ENCODE measurements at places on chromosomes 5 and 9.
A peak's percentile ranks its signal among the peaks of the same experiment; 100 is the strongest.

DNA sequence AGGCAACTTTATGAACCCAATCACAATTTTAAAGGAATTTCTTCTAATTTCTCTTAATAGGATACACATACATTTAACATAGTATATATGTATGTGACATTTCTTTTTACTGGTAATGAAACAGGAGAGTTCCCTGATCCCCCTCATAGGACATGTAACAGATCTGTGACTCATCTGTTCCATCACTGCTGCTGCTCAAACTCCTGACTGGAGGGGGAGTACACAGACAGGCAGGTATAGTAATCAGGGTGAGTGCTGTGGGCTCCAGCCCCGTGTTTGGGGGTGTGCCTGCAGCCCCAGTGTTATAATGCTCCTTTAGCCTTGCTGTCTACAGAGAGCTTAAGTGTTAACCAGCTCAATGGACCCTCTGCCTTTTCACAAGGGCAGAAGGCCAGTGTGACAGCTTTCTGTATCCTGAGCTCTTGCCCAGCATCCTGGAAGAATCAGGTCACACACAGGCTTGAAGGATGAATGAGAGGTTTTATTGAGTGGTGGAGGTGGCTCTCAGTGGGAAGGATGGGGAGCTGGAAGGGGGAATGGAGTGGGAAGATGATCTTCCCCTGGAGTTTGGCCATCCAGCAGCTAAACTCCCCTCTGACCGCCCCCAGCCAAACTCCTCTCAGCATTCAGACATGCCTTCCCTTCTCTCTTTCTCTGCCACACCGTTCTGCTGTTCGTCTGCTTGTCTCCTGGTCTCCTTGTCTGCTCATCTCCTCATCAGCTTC lies 161.3 kb downstream of the ZNF608 start:
- no peak for DNase-seq

GRCh38 chr9:137514691-137515337 lies 35.4 kb downstream of the PNPLA7 start:
- DNase-seq = no peak

- DNase-seq = no peak
Observed at GRCh38 chr5:36722900-36723299, 116.5 kb downstream of the SLC1A3 start.

GRCh38 chr9:129146441-129146941 lies 31.6 kb downstream of the IER5L start:
- no peak for DNase-seq

DNA sequence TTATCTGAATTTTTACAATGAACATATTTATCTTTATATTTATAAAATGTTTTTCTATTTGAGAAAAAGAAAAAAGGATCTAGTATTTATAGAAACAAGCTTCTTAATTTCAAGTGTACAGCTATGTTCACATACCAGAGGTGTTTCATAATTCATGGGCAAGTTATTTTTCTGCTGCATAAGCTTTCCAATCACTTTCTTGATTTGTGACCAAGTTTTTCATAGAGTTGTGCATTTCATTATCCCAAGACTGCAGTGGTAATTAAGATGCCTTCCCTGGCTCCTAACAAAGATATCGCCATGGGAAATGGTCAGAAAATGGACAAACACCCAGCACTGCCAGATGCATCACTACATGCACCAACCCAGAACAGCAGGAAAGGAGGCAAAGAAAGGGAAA lies 124.6 kb downstream of the GNAQ start:
- DNase-seq = no peak

DNA sequence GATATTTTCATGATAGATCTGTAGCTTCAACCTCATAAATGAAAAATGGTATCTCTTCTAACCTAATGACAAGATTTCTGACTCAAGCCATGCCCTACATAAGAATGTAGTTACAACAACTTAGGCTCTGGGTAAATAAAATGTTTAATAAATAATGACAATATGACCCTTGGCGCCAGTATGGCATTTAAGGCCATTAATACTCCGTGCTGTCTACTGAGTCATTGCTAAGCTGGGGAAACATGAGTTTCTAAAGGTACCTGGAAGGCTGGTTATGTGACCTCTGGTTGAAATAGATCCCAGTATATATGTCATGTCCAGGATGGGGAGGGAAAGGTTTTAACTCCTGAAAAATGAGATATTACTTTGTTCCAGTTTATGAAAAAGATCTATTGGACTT lies 58.0 kb upstream of the CEMIP2 start:
- DNase-seq = no peak

GRCh38 chr9:76086539-76086938 lies 196.1 kb downstream of the PCSK5 start:
- DNase-seq = no peak

GRCh38 chr9:123482295-123482968 lies 126.4 kb downstream of the CRB2 start:
- no peak for DNase-seq

DNA sequence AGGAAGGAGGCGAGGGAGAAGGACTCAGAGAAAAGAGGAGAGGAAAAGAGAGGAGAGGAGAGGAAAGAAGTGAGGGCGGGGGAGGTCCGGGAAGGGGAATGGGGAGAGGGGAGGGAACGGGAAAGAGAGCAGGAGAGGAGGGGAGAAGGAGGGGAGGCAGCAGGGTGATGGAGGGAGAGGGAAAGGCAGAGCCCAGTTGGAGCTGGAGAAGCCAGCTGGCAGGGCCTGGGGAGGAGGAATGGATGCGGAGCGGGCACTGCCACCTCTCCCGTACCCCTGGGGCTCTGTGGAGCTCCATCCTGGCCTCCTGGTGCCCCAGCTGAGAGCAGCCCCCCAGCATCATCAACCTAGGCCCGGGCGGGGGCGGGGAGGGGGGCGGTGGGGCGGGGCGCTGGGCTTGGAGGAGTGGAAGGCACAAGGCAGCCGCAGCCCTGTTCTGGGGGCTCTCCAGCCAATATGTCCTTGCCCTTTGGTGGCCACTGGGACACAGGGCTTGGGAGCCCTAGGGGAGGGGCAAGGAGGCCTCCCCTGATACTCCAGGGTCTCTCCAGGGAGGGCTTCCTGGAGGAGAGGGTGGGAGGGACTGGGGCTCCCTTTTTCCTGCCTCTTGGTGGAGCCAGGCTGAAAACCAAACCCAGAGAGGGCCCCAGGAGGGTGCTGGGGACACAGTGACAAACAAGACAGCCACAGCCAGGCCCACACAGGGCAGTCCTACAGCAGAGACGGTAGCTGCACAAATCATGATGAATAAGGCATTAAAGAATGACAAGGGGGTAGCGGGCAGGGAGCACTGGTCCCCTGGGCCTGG lies 123.7 kb downstream of the C9orf50 start:
- DNase-seq = peak; percentile 61

GRCh38 chr9:77991191-77991590 lies 40.4 kb downstream of the GNAQ start:
- DNase-seq = no peak

GRCh38 chr5:159096924-159097783 lies 2.6 kb downstream of the EBF1 start:
- no peak for DNase-seq

DNA sequence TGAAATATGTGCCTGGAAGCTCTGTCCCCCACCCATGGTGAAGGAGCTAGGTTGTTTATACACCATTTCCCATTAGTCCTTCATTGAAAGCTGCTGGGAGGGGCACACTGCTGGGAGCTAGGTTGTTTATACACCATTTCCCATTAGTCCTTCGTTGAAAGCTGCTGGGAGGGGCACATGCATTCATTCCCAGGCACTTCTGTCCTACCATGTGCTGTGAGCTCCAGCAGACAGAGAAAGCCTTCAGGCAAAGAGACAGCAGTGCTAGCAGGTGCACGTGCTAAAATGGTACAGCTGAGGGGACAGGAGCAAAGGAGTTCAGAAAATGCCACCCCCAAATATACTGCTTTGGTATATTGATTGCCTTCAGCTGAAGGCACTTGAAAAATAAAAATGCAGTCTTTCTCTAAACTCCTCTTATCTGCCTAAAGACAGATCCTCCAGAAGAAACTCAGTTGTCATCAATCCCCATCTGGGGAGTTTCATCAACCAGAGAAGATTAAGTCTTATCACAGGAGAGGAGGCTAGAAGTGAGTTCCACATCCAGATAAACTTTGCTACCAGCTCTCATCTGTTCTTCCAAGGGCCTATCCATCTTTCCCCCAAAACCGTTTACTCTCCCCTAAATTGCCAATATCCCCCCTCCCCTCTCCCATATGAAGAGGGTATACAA lies 27.7 kb upstream of the DAPK1 start:
- DNase-seq = no peak

DNA sequence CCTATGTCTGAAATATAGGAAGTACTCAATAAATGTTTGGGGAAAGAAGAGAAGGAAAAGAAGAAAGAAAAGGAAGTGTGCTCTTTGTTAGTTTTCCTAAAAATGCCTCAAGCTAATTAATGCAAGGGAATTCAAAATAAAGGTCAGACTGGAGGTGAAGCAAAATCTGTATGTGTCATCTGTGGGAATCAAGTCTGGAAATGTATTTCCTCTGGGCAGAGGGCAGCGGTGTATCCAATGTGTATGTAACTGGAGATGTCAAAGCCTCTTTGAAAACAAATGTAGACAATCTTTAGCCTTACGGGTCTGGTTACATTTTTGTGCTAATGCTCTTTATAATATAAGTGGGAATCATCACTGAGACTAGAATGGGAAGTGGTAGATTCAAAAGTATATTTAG lies 471.4 kb downstream of the MAN2A1 start:
- DNase-seq = no peak

- no peak for DNase-seq
Observed at GRCh38 chr9:3290231-3290840, 235.5 kb downstream of the RFX3 start.

- no peak for DNase-seq
Observed at GRCh38 chr5:86108825-86109224, 508.9 kb upstream of the COX7C start.

GRCh38 chr9:134929193-134930158 lies 11.8 kb upstream of the FCN1 start:
- DNase-seq = no peak

DNA sequence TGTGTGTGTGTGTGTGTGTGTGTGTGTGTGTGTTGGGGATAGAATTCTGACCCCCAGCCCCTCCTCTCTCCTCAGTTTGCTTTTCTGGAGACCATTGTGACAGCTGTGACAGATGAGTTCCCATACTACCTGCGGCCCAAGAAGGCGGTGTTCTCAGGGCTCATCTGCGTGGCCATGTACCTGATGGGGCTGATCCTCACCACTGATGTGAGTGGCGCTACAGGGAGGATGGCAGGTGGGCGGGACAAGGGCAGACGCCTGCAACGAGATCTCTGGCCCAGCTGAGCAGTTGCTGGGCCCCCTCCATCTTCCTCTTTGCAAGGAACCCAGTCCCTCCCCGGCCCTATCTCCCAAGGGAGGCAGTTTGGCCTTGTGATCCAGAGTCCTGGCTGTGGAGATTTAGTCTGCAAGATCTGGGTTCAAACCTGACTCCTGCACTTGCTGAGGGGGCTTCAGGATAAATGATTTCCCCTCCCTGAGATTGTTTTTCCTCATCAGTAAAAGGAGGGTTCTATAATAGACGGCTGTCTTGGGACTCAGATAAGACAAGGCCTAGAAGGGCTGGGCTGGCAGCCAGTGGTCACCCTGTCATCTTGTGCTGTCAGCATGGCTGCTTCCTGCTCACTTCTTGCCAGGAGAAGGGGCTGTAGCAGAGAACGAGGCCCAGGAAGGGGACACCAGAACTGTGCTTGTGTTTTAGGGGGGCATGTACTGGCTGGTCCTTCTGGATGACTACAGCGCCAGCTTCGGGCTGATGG lies 14.1 kb downstream of the SLC6A7 start:
- DNase-seq = no peak

DNA sequence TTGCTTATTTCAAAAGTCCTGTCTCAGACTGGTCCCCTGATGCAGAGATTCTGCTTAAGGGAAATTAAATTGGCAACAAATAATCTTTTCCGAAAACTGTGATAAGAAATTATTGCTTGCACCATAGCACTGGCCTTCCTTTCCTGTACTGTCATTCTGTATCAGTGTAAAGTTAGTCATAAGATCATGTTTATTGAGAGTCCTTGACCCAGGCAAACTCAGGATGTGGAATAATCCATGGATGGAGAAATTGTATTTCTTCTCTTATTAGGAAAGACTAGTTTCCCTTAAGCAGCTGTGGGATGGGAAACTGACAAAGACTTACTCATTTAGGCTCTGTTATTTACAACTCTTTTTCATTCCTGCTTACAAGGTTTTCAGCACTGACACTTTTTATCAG lies 83.0 kb upstream of the RANBP6 start:
- no peak for DNase-seq

DNA sequence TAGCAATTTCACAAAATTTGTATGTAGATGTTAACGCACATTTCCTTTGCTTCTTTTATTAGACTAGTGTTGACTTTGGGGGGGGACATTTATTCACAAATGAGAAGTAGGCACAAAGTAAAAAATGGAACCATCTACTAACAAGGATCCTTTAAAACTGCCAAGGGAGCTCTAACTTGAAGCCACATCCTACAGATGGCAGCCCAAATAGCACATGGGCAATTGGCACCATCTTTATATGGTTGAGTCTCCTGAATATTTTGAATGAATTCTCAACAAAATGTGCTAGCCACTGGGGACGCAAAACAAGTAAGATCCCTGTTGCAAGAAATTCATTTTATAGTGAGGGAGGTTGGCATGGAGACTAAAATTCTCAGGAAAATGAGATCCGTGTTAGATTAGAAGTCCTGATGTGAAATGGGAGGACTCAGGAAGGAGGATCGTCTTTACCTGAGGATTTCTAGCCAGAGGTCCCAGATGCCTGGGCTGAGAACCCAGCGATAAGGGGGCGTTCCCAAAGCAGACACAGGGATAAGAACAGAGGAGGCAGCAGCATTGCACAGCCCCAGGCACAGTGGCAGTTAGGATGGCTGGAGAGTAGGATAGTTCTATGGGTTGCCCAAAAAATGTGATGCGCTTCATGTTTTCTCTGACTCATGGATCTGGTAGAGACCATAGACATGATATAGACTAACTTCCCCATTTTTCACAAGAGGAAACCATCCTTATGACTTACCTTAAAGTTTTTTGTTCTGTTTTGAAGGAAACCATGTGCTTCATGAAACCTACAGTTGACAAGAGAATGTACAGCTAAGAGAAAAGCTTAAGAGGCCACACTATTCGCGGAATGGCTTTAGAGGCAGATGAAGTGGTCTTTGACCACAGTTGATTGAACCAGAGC lies 37.4 kb downstream of the C9orf152 start:
- DNase-seq = no peak

GRCh38 chr5:11390291-11390767 lies 513.9 kb downstream of the CTNND2 start:
- peak; percentile 81 for DNase-seq

GRCh38 chr5:154446195-154447088 lies 645 bp downstream of the SAP30L start:
- no peak for DNase-seq

- no peak for DNase-seq
Observed at GRCh38 chr5:17511775-17512325, 6.3 kb upstream of the TAF11L3 start.
